Stimulated activated CD8-positive, alpha-beta memory T cell treated with anti-CD3 and anti-CD28 coated beads, Interleukin-4, amount 100 ng/mL, for 48 hours (primary cell): ENCODE measurements at places on chromosomes 3 and 15.

DNA sequence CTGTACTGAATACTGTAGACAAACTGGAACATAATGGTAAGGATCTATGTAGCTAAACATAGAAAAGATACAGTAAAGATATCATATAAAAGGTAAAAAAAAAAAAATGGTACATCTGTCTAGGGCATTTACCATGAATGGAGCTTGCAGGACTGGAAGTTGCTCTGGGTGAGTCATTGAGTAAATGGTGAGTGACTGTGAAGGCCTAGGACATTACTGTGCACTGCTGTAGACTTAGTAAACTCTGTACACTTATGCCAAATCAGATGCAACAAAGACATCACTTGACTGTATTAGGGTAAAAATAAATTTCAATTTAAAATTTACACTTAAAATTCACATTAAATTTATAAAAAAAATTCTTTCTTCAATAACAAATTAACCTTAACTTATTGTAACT, 281.3 kb upstream of the LMCD1 start:
- no peak for DNase-seq

GRCh38 chr3:176992565-176992964, 204.7 kb downstream of the TBL1XR1 start:
- DNase-seq: no peak

- peak; percentile 68 for DNase-seq
Measured at GRCh38 chr3:149657926-149658743, at the start of gene WWTR1. Gene WWTR1 (minus strand): TSS chr3:149658025. CDS start chr3:149657306, 719 bp downstream.

DNA sequence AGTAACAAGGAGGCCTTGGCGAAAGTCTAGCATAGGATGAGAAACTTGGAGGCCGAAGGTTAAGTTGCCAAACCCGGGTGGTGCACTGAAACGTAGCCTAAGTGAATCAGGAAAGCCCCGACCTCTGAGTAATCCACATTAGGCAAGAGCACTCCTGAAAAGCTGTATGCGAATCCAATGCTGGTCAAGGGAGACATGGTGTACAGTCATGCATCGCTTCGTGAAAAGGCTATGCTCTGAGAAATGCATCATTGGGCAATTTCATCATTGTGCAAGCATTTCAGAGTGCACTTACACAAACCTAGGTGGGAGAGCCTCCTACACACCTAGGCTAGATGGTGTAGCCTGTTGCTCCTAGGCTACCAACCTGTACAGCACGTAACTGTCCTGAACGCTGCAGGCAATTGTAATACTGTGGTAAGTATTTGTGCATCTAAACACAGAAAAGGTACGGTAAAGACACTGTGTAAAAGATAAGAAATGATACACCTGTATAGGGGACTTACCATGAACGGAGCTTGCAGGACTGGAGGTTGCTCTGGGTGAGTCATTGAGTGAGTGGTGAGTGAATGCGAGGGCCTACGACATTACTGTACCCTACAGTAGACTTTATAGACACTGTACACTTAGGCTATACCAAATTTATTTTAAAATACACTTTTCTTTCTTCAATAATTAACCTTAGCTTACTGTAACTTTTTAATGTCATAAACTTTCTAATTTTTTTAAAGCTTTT, 222.5 kb downstream of the SHQ1 start:
- DNase-seq: peak; percentile 40
